HFFc6 (cell line): ENCODE measurements at places on chromosomes 12 and 14.

DNA sequence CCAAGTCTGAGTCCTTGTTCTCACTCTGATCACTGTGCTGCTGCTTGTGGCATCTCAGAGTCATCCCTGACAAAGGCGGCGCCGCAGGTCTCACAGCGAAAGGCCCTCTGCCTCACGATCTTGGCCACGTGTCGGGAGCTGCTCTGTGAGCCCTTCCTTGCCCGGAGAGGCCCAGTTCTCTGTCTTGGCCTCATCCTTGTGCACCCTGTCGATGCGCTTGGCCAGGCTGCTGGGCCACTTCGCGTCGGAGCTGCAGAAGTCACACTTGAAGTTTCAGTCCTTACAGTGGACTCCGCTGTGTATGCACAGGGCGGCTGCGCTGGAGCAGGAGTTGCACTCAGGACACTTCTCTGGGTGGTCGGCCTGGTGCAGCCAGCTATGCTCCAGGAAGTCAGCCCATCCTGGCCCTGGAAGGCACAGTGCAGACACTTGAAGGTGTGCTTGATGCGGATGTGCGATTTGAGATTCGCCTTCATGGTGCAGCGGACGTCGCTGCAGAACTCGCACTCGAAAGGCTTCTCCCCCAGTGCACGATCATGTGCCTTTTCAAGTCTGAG is 36.4 kb upstream of the SAV1 start:
- H3K4me1 ChIP-seq = no peaks in the 10 kb centered on the region
- H3K4me3 ChIP-seq = no peak overlapping the region
- DNase-seq = no peak

- peak overlapping the region; percentile 65 for H3K4me3 ChIP-seq
- peak; percentile 72 for DNase-seq
- no peaks in the 10 kb centered on the region for H3K36me3 ChIP-seq
- peaks cover 29% of the 10 kb centered on the region for H3K4me1 ChIP-seq
Observed at GRCh38 chr12:6613015-6613775, 6.0 kb upstream of the CHD4 start.

DNA sequence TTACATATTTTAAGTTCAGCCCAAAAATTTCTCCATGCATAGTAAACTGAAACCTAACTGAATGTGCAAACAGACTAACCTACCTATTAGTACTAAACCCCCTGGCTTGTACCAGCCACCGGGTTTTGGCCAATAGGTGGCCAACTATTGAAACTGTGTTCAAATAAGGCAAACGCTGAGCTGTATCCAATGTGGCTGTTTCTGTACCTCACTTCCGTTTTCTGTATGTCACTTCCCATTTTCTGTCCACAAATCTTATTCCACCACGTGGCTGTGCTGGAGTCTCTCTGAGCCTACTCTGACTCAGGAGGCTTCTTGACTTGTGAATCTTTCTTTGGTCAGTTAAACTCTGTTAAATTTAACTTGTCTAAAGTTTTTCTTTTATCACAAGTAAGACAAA is 6.0 kb upstream of the FBXO34 start:
- no peak overlapping the region for H3K4me3 ChIP-seq
- peaks cover 8% of the 10 kb centered on the region for H3K27me3 ChIP-seq
- H3K4me1 ChIP-seq = peaks cover 14% of the 10 kb centered on the region
- H3K27ac ChIP-seq = no peak overlapping the region
- no peaks in the 10 kb centered on the region for H3K36me3 ChIP-seq

GRCh38 chr14:93033084-93033982 is 82.4 kb downstream of the ITPK1 start:
- no peak for DNase-seq
- H3K36me3 ChIP-seq = no peaks in the 10 kb centered on the region
- peaks cover 34% of the 10 kb centered on the region for H3K4me1 ChIP-seq

- H3K4me1 ChIP-seq = no peaks in the 10 kb centered on the region
- H3K36me3 ChIP-seq = no peaks in the 10 kb centered on the region
- no peak overlapping the region for H3K4me3 ChIP-seq
- no peaks in the 10 kb centered on the region; the same call in 1 of the 2 replicates for H3K27me3 ChIP-seq
- DNase-seq = no peak
- no peak overlapping the region for H3K27ac ChIP-seq
Observed at GRCh38 chr12:66901138-66901932, 222.5 kb upstream of the GRIP1 start.
